Central memory CD4-positive, alpha-beta T cell (primary cell): ENCODE measurements at places on chromosomes 4 and X.

DNA sequence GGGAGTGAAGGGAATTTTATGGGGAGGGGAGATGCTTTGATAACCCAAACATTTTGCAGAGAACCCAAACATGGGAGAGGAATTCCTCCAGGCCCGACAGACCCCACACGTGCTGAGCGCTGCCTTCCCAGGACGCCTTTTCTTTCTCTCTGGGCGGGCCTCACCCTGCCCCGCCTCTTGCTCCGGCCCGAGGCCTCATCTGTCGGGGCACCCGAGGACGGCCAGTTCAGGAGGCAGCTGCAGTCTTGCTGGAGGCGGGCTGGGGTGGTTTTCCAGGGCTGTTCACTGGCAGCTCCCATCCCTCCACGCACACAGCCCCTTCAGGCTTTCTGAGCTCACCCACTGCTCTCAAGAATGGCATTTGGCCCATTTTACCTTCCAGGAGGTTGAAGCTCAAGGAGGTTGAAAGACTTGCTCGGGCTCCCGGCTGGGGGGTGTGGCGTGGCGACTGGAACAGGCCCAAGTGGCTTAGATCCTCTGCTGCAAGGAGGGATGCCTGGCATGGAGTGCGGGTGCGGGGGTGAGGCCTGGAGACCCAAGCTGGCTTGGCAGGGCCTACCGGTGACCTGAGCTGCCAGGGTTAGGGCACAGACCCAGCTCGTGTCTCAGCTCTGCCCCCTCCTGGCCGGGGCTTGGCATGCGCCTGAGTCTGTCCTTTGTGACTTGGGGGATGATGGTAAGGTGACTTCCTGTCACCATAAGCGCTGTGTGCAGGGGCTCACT lies 99.2 kb downstream of the PSAPL1 start:
- peak; percentile 13 for DNase-seq

DNA sequence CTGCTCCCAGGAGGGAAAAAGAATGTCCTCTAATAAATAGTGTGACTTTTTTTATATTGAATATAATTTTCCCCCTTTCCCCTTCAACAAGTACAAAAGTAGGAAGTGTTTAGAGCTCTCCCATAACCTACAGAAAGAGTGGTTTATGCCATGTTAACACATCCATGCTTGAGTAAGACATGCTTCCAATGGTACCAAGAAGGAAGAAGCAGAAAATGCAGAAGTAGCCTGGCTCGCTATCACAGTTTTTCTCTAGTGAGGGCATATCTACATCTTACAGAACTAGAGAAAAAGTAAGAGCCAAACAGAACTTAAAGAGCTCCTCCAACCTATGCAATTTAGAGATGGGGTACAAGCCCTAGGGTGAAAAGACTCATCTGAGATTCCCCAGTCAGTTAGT lies 82.5 kb downstream of the ARHGEF9 start:
- DNase-seq, result no peak

DNA sequence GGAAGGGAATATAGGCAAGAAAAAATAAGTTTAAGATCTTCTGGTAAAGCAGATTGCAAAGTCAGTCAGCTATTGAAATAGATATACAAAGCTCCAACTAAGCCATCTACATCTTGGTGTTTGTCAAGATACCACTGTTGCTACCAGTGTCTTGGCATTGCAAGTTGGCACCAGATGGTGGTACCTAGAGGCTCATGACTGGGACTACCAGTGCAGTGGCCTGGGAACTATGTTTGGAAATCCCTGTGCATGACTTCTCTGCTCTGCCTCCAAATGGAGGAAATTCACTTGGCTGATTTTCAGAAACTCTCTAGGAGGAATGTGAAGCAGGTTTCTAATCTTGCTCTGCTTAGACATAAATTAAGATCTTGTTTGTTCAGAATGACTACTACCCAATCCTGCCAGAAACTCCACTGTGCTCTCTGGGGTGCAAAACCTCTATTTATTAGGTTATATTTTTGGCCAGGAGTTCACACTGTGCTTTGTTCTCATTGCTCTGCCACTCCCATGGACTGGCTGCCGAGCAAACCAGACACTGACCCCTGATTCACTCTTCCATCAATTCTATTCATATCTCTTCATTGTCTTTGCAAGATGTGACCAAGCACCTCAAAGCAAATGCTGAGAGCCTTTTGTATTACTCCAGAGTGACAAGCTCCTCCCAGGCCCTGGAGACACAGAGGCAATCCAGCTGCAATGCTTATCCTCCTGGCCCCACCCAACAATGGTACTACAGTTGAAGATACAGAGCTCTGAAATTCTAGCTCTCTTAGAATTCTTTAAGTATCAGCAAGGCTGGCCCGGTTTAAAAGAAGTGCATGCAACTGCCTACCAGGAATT lies 272.3 kb upstream of the FGF16 start:
- no peak for DNase-seq

GRCh38 chrX:21741364-21741763 lies 16.6 kb downstream of the SMPX start:
- no peak for DNase-seq

- no peak for DNase-seq
Measured at GRCh38 chr4:116881077-116881476, 204.3 kb downstream of the TRAM1L1 start.

- no peak for DNase-seq
Measured at GRCh38 chrX:4935846-4936245, 1222.4 kb upstream of the PRKX start.
